ENCODE measurements at places on chromosomes 7 and 10. TPM values are rescaled to one million over a fixed set of nuclear protein-coding genes. Genes with fewer than 3 reads are reported as not detected.

TFPI2 gene
- 1.7 TPM for total RNA-seq

LDB3 gene
- total RNA-seq, result under 0.01 TPM

PARP12 gene
- total RNA-seq, result 17.4 TPM

HERC4 gene
- total RNA-seq, result 42.4 TPM

PRKAR2B gene
- total RNA-seq, result not detected

CFAP46 gene
- total RNA-seq, result 0.28 TPM

AGAP9 gene
- total RNA-seq, result 2.4 TPM

HERPUD2 gene
- 41.2 TPM for total RNA-seq

CASTOR2 gene
- total RNA-seq, result 2.4 TPM

SPACDR gene
- 0.34 TPM for total RNA-seq

MRM2 gene
- 28.9 TPM for total RNA-seq

HDAC9 gene
- total RNA-seq, result 29.7 TPM

C10orf143 gene
- 0.34 TPM for total RNA-seq

ASZ1 gene
- total RNA-seq, result not detected

HPSE2 gene
- total RNA-seq, result not detected

LBX1 gene
- total RNA-seq, result not detected

ALKBH4 gene
- 6.5 TPM for total RNA-seq

KIF5B gene
- total RNA-seq, result 219 TPM

BZW2 gene
- total RNA-seq, result 74.5 TPM

RHOBTB1 gene
- 9.2 TPM for total RNA-seq

PTF1A gene
- total RNA-seq, result not detected

DLX6 gene
- 0.34 TPM for total RNA-seq

SLC16A9 gene
- total RNA-seq, result 3.7 TPM

PLAU gene
- 90.2 TPM for total RNA-seq

FAM13C gene
- total RNA-seq, result 1.00 TPM

NRCAM gene
- 49.5 TPM for total RNA-seq

SSC4D gene
- 1.0 TPM for total RNA-seq

GATAD1 gene
- total RNA-seq, result 19.5 TPM

ADAM12 gene
- 0.28 TPM for total RNA-seq

AOAH gene
- total RNA-seq, result not detected

ZKSCAN1 gene
- 61.4 TPM for total RNA-seq

SPDYE2 gene
- total RNA-seq, result not detected

TET1 gene
- 1.4 TPM for total RNA-seq

EFCAB10 gene
- total RNA-seq, result 0.68 TPM

SLC26A3 gene
- total RNA-seq, result 0.14 TPM

NME8 gene
- not detected for total RNA-seq

FEZF1 gene
- total RNA-seq, result under 0.01 TPM

COL28A1 gene
- under 0.01 TPM for total RNA-seq

WNT2 gene
- not detected for total RNA-seq

LHFPL3 gene
- not detected for total RNA-seq

FKBP6 gene
- not detected for total RNA-seq

H2BK1 gene
- not detected for total RNA-seq

GDF2 gene
- total RNA-seq, result not detected

SUN1 gene
- 239 TPM for total RNA-seq
